Fibroblast of skin of back (primary cell): ENCODE measurements at places on chromosomes 5 and 9.

DNA sequence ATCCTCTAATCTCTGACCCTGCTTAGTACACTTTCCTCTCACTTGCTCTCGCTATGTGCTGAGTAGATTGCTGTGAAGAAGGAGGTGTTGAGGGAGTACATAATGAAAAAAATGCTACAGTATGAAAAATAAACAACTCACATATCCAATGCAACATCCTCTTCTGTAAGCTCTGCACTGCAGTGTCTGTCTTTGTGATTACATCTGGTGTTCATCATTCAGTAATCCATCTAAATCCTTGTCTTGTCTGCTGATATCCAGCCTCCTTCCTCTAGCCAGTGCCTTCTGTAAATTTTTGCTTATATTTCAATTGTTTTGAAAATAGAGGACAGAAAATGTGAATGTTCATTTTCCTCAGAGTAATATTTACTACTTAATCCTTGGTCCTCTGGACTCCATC, 57.4 kb upstream of the CDH12 start:
- no peak for DNase-seq

GRCh38 chr9:129352146-129352865, 174.2 kb upstream of the IER5L start:
- DNase-seq, result no peak

DNA sequence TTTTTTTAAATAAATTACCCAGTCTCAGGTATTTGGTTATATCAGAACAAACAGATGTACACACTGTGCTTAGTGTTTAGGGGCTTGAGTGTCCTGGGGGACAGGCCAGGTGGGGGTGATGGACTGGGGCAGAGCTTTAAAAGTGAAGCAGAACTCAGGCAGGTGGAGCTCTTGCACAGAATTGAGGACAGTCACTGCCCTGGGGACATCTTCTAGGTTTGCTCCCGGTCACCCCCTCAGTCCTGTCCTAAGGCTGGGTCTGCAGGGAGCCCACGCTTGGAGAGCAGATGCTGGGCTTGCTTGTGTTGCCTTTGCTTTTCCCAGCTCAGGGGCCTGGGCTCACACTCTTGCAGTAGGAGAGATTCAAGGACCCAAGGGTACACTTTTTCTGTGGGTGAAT, 10.8 kb downstream of the GADD45G start:
- DNase-seq, result no peak

GRCh38 chr5:169765176-169765996, 128.3 kb downstream of the DOCK2 start:
- DNase-seq, result peak; percentile 56

DNA sequence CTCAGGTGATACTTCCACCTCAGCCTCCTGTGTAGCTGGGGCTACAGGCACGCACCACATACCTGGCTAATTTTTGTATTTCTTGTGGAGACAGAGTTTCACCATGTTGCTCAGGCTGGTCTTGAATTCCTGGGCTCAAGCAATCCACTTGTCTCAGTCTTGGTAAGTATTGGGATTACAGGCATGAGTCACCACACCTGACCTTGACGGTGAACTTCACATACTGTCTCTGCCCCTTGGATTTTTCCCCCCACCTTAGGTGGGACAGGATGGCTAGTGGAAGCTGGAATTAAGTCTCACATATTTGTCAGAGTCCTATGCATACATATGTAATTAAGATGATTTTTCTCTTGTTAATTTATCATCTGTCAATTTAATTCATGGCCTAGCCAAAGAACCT, 20.9 kb upstream of the RFK start:
- DNase-seq, result no peak

DNA sequence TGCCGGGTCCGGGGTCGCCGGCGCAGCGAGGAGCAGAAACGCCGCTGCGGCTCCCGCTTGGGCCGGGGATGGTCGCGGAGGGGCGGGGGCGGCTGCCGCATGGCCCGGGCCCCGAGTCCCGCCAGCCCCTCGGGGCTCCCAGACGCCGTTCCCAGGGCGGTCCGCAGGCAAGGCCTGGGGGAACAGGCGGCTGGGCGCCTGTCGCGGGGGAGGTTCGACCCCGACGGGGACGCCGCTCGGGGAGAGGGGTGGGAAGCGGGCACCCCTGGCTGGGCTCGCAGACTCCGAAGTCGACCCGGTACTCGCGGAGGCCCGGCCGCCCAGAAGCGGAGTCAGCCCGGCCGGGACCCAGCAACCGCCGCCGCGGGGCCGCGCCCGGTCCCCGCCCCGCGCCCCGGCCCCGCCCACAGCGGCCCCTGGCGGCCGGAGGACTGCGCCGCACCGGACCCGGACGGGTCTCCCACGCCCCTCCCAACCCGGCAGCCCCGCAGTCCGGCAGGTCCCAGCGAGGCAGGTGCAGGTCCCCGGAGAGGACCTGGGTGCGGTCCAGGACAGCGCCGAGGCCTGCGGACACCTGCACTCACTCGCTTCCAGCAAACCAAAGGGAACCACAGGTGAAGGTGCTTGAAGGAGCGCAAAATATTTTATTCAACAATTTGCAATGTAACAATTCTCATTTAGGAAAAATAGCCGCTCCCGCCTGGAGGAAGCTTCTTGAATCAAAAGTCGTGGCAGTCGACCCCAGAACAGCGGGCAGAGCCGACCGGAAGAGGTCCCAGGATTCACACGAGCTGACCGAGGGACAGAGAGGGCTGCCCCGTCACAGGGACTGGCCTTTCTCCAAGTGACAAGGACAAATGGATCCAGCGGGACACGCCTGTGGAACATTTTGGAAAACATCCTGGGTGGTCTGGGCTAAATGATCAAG, at the start of gene INPP5E:
Gene INPP5E, minus strand, starts transcription at position 365 of the 928 bp plus-strand sequence. CDS start 426 bp downstream, outside the sequence.
- DNase-seq, result peak; percentile 71

DNA sequence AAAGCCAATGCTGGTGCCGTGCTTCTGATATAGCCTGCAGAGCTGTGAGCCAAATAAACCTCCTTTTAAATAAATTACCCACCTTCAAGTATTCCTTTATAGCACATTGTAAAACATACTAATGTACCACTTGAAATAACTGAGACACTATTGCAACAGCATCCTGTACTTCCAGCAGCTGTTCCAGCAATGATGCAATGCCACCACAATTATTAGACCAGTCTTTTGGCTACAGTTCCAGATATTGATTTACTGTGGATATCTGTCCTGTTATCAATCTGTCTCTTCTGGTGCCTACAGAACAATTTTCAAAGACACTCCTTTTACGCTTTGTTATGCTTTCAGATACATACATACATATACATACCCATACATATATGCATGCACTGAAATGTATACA, 567.9 kb downstream of the TAF11L14 start:
- DNase-seq, result no peak

GRCh38 chr9:90521811-90522570, 120.6 kb downstream of the DIRAS2 start:
- no peak for DNase-seq

- no peak for DNase-seq
Measured at GRCh38 chr5:143442385-143442784, 38.9 kb upstream of the NR3C1 start.

GRCh38 chr5:179615203-179615602, 8.3 kb downstream of the HNRNPH1 start:
- no peak for DNase-seq

DNA sequence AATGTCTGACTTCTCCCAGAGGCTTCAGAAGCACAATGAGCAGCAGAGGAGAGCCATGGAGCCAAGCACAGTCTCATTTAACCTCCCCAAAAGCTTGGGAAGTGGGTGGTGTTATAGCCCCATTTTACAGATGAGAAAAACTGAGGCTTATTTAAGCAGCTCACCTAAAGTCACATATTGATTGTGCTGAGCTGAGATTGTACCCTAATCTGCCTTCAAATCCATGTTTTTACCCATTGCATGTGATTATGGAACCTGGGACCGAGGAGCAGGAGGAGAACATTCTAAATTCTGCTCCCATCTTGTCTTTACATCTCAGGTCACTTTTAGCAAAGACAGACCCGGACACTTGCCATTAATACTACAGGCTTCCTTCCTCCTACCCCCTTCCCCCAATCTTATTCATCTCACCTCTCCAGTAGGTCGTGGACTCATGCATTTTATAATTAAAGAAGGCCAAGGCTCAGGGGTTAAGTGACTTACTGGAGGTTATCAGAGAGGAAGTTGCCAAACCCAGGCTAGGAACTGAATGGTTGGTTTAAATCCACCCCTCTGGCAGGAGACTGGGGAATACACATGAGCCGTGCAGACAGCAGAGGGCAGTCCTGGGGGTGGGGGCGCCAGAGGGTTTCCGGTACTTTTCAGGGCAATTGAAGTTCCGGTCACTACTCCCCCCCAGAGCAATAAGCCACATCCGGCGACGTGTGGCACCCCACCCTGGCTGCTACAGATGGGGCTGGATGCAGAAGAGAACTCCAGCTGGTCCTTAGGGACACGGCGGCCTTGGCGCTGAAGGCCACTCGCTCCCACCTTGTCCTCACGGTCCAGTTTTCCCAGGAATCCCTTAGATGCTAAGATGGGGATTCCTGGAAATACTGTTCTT, 51.0 kb upstream of the IL17B start:
- no peak for DNase-seq

- DNase-seq, result no peak
Measured at GRCh38 chr5:175248416-175248905, 195.5 kb downstream of the DRD1 start.

DNA sequence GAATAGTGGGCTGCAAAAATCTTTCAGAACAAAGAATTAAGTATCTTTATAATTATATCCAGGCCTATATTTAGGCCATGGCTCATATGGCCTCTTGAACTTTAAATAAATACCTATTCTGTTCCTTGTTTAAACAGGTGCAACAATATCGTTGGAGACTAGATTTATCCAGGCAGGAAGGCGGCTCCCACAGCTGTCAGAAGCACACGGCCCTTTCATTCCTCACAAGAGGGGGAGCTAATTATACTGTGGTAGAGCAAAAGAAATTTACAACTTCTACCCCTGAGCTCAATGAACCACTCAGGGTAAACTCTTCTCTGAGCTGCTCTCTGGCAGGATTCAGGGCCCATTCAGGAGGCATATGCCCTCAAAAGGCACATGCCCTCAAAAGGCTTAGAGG, 31.3 kb downstream of the TMEM174 start:
- no peak for DNase-seq

- DNase-seq, result peak; percentile 30
Measured at GRCh38 chr5:28734396-28734795, 1696.0 kb upstream of the CDH9 start.

GRCh38 chr5:83450183-83450966, 21.2 kb upstream of the VCAN start:
- no peak for DNase-seq

DNA sequence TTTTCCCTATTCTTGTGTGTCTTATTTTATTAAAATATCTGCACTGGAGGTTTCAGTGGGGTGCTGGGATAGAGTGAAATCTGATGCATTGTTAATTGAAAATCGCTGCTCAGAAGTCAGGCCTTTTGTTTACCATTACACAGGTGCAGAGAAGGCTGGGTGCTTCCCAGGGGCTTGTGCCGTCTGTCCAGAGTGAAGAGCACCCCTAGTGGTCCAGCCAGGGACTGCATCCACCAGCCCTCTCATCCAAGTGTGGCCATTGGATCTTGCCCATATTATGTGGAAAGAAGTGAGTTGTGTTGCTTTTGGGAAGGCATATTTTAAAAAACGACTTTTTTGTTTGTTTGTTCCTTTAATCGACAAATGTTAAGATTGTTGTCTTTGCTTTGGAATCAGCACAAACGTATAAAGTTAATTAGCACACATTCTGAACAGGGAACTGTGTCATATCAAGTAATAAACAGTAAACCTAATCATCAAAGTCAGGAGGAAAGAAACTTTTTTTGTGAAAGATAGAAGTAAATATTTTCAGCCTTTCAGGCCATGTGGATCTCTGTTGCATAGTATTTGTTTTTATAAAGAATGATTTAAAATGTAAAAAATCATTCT, 315.6 kb downstream of the MTRR start:
- peak; percentile 10 for DNase-seq

GRCh38 chr5:62341783-62342475, 35.9 kb downstream of the KIF2A start:
- no peak for DNase-seq

DNA sequence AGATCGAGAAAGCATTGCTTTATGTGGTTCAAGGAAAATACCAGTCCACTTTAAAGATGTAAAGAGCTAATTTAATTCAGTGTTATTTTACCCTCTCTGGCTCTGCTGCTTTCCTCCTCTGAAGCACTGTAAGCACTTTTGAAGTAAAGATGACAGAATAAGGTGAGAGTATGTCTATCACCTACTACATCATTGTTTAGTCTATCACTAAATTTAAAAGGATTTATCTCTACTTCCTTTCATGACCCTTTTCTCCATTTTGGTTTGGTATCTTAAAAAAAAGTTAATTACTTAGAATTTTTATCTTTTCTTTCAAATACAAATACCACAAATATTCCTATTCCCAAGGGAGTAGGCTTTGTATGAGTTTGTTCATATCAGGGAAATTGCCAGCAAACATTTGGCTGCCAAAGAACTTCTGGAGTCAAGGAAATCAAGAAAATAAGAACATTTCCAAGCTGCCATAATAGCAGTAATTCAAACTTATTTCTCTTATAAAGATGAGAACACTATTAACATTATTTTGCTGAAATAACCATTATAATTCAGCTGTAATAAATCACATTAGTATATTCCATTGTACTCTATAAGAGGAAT, 77.8 kb downstream of the SLC38A9 start:
- peak; percentile 62 for DNase-seq

DNA sequence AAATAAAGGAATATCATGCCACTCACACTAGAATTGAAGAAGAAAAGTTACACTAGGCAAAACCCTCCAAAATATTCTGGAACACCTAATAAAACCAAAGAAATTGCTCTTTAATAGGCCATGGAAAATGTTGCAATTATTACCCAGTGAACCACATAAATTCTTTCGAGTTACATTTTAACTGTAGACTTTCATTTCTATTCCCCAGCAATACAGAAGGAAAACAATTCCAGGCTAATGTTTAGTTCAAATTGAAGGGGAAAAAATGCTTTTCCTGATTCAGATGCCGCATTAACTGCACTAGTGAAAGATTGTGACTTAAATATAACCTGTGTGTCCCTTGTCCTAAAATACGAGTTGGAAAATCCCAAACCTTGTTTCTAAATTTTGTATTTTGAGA, 439.3 kb upstream of the ADAMTS16 start:
- DNase-seq, result no peak

GRCh38 chr5:58044166-58044565, 415.7 kb downstream of the PLK2 start:
- no peak for DNase-seq

DNA sequence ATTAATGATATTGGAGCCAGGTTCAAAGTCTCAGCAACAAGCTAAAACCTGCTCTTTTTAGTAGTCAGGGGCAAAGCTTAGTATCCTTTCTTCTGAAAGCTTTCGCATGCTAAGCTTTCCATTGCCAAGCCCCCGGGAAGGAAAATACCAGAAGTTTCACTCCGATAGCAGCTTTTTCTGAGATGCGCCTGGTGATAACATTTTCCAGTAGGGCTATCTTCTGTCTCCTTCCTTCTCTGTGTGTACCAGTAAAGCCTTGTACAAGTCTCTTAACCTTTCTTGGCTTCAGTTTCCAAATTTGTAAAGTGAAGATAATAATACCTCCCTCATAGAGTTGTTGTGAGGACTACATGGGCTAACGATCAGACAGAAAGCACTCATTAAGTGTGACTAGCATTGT, 36.7 kb downstream of the DOCK8 start:
- no peak for DNase-seq

GRCh38 chr5:114649878-114650277, 288.0 kb downstream of the KCNN2 start:
- no peak for DNase-seq
